Breast epithelium (tissue), 4 donors: ENCODE measurements at places on chromosomes 5 and 9.

DNA sequence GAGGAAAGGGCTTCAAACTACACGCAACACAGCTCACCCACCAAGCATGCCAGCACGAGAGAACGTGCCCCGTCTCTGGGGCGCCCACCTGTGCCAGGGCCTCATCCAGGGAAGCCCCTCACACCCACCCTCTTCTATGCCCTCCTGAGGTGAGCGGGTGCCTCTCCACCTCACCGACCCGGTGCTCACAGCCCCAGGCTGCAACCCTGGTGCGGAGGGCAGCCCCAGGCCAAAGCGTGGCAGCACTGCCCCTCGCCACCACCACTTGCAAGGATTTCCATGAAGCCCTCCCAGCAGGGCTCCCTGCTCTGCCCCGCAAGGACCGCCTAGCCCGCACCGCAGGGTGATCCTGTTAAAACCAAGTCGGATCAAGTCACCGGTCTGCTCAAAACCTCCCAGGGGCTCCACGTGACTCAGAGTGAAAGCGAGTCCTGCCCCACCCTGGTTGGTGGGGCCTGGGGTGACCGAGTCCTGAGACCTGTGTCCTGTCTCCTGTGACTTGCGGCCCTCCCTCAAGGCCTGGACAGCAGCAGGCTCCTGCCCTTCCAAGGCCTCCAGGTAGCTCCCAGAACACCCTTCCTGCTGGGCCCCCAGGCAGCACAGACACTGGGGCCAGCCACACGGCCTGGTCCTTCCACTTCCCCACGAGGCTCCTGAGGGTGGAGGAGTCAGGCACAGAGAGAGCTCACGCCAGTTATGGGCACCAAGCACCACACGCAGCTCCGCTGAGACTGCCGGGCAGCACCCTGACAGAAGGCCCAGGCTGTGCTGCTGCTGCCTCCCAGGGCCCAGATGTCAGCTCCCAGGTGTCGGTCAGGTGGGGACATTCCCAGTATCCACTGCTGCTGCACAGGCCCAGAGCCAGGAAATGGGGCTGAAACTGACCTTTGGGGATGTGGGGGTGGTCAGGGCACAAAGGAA, 12.7 kb downstream of the BRD3 start:
- DNase-seq, result no peak

- DNase-seq, result no peak
Observed at GRCh38 chr9:2459756-2460155, 161.8 kb upstream of the VLDLR start.

DNA sequence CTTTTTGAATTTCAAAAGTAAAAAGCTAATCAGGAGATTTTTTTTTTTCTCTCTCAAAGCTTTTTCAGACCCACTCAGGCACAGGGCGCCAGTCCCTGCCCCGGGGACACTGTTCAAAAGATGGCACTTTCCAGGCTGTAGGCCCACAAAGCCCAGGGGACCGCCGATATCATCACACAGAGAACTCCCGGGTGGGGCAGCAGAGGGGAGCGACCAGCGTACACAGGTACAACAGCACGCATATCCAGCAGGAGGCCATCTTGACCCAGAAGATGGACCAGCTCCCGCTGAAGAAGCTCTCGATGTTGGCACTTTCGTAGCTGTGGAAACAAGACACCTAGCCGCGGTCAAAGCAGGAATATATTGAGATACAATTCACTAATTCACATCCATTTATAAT, 108.3 kb downstream of the THBS4 start:
- DNase-seq, result no peak

DNA sequence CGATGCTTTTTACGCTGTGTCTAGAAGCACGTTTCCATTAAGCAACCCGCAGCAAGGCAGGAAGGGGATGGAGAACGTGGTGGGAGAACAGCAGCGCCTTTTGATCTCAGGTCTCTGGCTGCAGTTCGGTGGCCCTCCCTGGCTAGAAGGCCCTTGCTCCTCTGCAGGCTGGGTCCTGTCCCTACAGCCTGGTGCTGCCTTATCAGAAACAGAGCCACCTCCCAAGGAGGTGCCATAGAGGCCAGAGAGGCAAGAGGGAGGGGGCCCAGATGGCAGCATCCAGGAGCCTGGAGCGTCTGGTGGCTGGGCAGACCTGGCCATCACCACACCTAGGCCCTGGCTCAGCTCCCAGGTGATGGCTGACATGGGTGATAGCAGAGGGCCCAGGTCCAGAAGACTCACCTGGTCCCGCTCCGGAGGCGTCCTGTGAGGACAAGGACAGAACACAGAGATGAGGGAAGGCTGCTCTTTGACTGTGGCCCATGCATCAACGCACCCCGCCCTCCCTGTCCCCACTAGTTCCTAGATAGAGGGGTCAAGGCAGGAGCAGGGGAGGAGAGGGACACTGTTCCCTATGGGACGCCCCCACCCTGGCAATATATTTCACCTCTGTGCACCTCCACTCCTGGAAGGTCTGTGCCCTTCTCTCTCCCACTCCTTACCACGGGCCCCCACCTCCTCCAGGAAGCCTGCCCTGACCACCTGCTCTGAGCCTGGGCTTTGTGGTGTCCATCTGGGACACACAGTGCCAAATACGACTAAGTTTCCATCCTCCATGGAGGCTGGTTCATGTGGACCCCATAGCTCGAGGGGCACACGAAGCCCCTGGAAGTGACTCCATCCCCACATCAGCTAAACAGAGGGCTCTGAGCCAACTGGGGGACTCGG, 41.6 kb upstream of the SARDH start:
- DNase-seq, result no peak

DNA sequence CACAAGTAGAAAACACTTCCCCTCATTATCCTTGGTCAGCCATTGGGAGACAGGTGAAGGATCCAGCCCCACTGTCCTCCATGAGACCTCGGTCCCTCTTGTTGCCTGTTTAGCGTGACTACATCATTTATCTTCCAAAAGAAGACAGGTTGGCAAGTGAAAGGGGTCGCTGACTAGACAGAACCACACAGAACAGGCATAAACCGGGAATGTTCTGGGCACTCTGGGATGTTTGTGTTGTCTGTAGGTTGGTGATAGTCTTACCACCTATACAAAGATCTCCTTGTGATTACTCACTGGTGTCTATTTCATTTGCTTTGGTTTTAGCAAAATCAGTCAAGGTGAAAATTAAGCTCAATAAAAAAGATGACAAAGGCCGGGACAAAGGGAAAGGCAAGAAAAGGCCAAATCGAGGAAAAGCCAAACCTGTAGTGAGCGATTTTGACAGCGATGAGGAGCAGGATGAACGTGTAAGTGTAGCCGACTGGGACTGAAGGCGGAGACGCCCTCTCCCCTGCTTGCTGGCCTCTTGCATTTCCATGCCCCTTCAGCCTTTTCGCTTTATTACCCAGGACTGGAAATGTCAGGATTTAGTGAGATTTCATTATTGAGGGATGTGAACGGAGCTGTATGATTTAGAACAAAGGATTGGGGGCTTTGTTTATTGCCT, 175.9 kb downstream of the SMARCA2 start:
- DNase-seq, result no peak

- DNase-seq, result no peak
Observed at GRCh38 chr5:176908675-176909368, 9.7 kb upstream of the HK3 start.

DNA sequence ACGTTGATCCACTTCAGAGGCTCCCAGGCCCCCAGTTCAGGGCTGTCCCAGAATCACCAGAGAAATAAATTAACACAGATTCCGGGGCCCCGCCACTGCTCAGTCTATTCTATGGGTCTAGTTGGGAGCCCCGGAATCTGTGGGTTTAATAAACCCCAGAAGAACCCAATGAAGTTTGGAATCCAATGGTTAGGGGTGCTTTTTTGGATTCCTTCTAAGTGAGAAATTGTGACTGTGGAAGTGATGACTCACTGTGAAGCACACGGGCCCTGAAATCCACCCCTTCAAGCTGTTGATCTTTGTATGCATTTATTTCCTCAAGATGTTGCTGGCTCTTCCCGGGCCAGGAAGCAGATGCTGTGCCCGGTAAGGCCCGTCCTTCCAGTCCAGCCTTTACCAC, 57.3 kb upstream of the SLC28A3 start:
- no peak for DNase-seq

- DNase-seq, result no peak
Observed at GRCh38 chr5:1333986-1334385, 10.9 kb downstream of the CLPTM1L start.

- DNase-seq, result no peak
Observed at GRCh38 chr5:167643631-167644280, 647.7 kb upstream of the WWC1 start.

GRCh38 chr9:123525424-123525823, 169.4 kb downstream of the CRB2 start:
- no peak for DNase-seq

DNA sequence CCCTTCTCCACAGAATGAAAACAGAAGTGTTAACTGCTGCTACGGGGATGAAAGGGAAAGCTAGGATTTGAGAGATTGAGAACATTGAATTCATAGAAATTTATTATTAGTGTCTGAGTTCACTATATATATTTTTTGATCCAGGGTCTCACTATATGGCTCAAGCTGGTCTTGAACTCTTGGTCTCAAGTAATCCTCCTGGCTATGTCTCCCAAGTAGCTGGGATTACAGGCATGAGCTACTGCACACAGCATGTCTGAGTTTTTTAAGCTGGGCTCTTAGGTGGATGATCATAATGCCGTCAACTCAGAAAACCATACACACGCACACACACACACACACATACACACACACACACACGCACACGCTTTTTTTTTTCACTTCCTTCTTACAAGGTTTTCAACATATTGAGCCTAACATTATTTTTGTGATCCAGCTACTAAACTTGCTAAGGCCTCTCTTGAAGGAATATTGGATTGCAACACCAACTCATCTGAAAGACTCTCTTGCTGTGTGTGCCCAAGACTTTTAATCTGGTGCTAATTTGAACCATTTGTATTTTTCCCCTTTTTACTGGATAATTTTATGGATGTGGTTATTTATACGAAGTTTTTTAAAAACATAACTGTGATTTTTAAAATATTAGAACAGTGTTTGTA, 1045.4 kb downstream of the DTWD2 start:
- no peak for DNase-seq

DNA sequence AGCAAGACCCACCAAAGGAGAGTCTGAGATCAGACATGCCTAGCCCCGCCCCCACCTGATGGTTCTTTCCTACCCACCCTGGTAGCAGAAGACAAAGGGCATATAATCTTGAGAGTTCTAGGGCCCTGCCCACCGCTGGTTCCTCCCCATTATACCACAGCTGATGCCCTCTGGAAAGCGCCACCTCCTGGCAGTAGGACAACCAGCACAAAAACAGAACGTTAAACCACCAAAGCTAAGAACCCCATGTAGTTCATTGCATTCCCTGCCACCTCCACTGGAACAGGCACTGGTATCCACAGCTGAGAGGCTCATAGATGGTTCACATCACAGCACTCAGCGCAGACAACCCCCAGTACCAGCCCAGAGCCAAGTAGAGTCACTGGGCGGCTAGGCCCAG, 81.2 kb upstream of the TRPC7 start:
- no peak for DNase-seq

- no peak for DNase-seq
Observed at GRCh38 chr5:91076138-91076537, 307.0 kb downstream of the ARRDC3 start.

DNA sequence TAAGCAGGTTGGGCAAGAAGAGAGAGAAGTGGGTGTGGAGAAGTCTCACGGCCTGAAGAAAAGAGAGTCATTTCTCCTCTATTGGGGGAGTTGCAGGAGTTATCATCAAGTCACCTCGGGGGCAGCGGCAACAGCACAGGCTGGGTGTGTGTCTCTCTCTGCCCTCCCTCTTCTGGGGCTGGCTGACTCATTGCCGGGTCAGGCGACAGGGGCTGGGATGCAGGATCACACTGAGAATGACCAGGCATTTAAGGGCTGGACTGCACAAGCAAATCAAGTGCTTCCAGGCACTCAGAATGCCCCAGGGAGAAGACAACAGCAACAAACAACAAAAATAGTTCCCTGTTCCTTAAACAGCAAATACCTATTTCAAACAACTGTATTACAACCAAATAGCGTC, 6.3 kb upstream of the EQTN start:
- no peak for DNase-seq

DNA sequence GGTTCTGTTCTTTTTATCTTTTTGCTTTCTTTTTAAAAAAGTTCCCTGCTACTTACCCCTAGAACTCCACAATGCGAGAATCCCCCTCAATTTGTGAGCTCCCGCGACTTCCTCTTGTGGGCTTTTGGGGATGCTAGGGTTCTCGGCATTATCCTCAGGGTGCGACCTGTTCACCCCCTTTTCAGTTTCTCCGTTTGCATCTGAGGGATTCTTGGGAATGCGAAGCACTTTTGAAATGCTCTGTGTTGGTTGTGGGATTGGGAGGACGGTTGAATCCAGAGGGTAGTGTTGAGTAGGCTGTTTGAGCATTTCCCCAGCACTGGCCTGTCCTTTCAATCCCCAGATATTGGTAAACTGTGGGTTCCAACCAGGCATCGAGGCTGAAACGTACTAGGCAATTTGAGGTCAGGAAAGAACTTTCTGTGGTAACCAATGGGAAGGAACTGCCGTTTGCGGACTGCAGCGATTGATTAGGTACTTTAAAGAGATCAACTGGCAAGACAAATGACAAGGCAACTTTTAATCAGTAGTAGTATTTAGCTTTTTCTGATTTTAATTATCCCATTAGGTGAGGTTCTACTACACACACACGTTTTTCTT, 415 bp downstream of the XRCC4 start:
- no peak for DNase-seq

DNA sequence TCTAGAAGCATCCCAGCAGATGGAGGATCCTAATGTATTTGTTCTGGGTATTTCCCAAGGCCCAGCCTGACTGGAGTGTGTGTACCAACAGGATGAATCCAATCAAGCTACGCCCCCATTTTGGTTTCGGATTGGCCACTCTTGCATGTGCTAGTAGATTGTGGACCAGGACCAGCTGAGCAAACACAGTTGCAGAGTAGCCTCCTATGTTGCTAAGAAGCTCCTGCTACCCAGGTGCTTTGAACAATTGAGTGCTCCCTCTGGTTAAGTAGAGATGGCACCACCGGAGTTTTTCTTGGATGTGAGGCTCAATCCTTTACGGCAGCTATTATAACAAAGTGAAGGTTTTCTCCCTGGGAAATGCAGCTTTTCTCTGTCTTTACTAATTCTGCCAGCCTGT, 204.5 kb downstream of the NTRK2 start:
- DNase-seq, result no peak

- no peak for DNase-seq
Observed at GRCh38 chr5:164073081-164073480, 567.7 kb downstream of the MAT2B start.
